Left lung (tissue), 14 donors: ENCODE measurements at places on chromosomes 7 and 10. TPM values are rescaled to one million over a fixed set of nuclear protein-coding genes. Genes with fewer than 3 reads are reported as not detected.

DNA sequence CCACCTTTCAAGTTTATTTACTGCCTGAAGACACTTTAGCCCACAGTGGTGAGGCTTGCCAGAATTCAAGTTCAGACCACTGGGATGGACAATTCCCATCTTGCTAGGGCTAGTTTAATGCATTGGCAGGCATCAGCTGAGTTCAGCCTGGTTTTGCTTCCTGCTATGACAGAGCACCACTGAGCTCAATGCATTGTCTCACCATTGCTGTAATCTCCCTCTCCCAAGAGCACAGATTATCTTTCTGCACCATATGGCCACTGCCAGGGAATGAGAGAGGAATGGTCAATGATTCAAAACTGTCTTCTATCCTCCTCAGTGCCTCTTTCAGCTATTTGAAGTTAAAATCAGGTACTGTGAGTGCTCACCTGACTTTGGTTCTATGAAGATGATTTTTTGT is 160.8 kb downstream of the XPNPEP1 start:
- DNase-seq: no peak

GRCh38 chr7:92926697-92927044 is 90.3 kb upstream of the CDK6 start:
- DNase-seq: no peak

DNA sequence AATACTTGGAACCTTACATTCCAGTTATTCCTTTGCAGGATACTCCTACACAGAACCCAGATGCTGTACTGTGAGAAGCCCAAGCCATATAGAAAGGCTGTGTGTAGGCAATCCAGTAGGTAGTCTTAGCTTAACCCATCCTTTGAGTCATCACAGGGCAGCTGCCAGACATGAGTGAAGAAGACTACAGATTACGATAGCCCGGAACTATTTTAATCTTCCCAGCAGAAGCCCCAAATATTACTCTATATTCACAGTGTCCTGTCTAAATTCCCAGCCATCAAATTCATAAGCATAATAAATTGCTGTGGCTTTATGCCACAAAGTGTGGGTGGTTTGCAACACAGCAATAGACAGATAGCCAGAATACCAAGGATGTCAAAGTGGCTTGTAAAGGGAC is 474.1 kb upstream of the STEAP1 start:
- DNase-seq: no peak

DNA sequence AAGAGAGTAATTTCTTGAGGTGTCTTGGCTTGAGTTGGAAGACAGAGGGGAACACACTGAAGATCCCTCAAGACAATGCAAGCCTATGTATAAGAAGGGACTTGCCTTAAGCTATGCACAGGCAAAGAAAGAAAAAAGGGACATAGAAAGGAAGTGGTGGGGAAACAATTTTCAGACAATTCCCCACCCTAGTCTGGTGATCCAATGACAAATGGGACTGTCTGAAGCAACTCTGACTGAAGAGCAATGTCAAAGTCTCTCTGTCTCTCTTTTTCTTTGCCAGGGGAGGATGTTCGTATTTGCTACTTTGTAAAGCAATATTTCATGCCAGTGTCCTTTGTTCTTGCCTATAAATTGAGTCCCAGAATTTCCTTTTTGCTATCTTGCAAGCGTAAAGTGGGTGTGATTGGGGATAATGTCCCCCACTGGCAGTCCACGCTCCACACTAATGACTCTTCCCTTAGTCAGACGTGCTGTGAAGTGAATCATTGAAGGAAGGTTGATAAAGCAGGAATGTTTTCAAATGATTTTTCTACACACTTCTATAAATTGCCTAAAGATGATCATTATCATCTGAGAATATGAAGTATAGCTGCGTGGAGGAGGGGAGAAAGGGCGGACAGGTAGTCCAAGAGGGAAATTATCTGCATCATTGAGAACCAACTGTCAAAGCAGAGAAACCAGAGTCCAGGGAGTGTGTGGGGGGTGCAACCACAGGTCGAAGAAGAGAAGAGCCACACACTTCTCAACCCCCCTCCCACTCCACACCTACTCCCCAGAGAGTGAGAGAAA is 243.8 kb upstream of the ETV1 start:
- no peak for DNase-seq

DNA sequence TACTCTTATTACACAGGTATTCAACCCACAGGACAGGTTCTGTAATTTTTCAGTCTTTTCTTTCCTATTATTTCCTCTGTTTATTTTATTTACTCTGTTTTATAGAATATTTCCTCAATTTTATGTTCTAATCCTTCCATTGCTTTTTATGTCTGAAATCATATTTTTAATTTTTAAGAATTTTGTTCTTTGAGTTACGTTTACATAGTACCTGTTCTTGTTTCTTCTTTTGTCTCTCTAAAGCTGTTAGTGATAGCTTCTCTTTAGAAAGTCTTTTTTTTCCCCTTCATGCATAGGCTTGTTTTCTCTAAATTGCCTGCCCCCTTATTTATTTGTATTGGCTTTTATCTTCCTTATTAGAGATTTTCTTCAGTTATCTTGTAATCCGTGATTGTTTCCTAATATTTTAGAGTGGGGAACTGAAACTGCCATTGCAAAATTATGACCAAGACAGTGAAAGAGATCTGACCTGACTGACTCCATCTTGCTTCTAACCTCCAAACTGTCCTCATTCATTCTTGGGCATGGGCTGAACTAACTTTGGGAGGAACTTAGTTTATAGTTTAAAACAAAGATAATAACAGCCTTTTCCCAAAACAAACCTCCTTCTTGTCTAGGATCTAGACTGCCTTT is 187.6 kb downstream of the PFKFB3 start:
- no peak for DNase-seq

GRCh38 chr7:148270576-148270975 is 320.0 kb upstream of the C7orf33 start:
- no peak for DNase-seq

DNA sequence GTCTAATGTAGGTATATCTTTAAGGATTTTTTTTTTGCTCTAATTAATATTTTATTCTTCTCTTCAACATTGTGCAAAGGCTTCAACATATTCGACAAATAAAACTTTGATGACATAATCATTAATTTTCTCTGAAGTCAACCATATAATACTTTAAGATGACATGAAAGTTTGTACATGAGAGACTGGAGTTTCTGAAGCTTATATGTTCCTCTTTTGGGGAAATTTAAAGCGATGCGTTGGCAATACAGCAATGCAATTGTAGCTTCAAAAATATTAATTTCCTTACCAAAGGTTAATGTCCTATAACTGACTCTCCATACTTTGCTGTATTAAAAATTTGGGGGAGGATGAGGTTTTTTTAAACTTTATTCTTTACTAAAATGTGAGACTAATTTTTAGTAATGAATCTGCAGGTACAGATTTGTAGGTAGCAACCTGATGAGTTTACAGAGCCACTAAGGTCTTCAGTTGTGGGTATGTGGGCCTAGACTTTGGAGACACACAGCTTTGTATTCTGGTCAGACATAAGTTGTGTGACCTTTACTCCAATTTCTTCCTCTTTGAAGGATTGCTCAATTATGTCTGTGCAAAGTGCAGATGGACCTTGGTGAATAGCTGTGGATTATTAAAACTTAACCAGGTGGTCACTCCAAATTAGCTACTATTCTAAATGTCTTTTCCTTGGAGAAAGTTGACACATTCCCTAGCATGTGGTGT is 18.0 kb upstream of the LIPA start:
- DNase-seq: no peak

GRCh38 chr7:42993038-42993437 is 60.9 kb downstream of the MRPL32 start:
- no peak for DNase-seq

GRCh38 chr7:83096065-83096580 is 66.6 kb downstream of the PCLO start:
- DNase-seq: no peak

- peak; percentile 79 for DNase-seq
Observed at GRCh38 chr7:95549818-95550529, 46.3 kb downstream of the PDK4 start.

DNA sequence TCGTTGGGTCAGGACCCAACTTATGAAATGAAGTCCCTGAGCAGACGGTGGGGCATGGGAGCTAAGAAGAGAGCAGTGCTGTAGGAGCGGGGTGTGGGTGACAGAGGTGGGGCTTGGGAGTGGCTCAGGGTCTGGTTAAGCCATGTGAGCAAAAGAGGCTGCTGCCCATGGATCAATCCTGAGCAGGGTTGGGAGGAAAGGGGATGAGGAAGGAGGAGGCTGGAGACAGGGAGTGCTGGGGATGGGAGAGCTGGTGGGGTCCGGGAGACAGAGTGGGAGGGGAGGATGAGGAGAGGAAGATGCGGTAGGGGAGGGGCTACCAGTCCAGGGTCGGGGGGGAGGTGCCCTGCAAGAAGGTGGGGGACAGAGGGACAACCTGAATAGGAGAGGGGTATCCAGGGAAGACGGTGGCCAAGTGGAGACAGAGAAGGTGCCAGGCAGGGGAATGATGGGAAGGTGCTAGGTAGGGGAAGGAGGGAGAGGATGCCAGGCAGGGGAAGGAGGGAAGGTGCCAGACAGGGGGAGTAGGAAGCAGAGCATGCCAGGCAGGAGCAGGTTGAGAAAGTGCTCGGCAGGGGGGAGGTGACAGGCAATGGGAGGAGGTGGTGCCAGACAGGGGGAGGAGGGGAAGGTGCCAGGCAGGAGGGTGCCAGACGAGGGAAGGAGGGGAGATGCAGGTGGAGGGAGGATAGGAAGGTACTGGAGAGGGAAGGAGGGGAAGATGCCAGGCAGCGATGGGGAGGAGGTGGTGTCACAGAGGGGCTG is 27.5 kb upstream of the SMARCD3 start:
- no peak for DNase-seq

GRCh38 chr7:49670991-49671390 is 102.4 kb upstream of the VWC2 start:
- no peak for DNase-seq

- no peak for DNase-seq
Observed at GRCh38 chr7:51067757-51068156, 248.9 kb downstream of the COBL start.

DNA sequence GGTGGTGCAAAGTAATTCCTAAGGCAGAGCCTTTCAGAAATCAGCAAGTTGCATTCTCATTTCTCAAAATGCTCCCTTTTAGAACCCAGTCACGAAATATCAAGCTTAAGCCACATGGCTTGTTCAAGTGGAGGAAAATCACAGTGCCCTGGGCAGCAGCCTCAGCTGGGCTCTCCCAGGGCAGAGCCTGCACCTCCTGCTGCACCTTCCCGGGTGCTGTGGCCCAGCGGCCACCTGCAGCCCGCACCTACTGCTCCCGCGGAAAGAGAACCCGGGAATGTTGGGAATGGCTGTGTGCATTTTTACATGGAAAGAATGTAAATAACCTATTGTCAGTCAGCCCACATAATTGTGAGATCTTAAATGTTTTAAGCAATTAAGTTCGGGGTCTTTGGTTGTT is 396.5 kb upstream of the VSTM2A start:
- DNase-seq: no peak

GRCh38 chr7:104894726-104895521 is 119.1 kb upstream of the KMT2E start:
- DNase-seq: no peak

- no peak for DNase-seq
Observed at GRCh38 chr7:25310896-25311295, 82.6 kb upstream of the NPVF start.

DNA sequence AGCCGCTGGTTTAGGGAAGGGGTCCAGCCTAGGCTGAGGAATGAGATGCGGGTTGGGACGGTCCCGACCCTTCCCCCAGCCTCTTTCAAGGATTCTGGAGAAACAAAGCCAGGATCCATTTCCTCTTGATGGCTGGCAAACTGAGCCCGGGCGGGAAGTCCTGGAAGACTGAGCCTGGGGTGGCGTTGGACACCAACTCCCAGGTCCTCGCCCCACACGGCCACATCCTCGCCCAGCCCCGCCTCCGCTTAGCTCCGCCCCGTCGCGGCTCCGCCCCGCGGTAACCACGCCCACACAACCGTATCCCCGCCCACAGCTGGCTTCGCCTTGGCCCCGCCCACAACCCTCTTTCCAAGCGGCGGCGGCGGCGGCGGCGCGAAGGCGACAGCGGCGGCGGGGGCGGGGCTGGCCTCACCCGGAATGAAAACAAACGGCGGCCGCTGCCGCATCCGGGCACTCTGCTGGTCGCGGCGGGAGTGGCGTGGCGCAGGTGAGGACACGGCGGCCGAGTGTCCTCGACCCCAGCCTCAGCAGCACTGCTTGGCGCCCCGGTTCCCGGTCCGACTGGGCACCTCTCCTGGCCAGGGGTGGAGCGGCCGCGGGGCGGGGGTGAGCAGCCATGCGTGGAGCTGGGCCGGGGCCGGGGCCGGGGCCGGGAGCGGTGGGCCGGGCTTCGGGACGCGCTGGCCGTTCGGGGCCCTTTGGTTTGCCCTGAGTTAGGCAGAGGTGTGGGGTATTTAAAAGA is at the start of gene NUB1:
TSS of gene NUB1 (plus strand) at position 456 of the 745 bp plus-strand sequence. CDS start 3,538 bp downstream, outside the sequence.
- DNase-seq: peak; percentile 92

DNA sequence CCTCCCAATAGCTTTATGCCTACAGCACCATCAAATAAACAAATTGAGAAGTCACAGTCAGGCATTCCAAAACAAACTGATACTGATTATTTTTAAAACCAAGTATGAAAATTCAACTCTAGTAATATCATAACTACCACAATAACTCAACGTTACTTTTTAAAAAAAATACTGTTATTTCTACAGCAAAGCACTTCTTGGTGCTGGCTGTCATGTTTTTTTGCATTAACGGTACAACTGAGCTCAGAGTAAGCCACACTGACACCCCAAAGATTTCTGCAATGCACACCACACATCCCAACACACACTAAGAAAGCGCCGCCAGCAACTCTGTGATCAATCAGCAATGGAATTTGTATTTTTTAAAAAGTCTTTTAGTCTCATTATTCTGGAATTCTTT is 113.6 kb downstream of the RNF32 start:
- DNase-seq: no peak

DNA sequence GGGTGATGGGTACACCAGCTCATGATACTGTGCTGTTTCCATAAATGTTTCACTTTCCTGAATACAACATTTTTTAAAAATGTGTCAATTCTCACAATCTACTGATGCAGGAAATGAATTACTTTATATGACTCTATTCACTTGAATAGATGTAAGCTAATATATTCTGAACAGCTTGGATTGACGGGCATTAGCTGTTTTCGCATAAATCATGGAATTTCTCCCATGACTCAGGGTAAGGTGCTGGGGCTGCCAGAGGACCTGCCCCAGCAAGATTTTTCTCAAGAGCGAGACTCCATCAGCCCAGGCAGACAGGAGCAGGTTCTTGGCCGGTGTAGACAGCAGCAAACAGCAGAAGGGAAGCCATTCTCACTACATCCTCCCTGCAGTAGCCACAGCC is 107.1 kb downstream of the PFKFB3 start:
- no peak for DNase-seq

The SCART1 gene
- 1.7 TPM for total RNA-seq

The SAP25 gene
- 8.3 TPM for total RNA-seq

The PHKG1 gene
- 0.32 TPM for total RNA-seq

The SUGCT gene
- total RNA-seq: 4.2 TPM

The RHOBTB1 gene
- total RNA-seq: 16.3 TPM

The SUN1 gene
- 101 TPM for total RNA-seq

The CYP3A4 gene
- total RNA-seq: not detected

The NPSR1 gene
- total RNA-seq: not detected

The CRHR2 gene
- total RNA-seq: not detected

The STAG3 gene
- total RNA-seq: 0.96 TPM

The EBF3 gene
- total RNA-seq: 0.10 TPM

The DKK1 gene
- 10.5 TPM for total RNA-seq

The VENTX gene
- 4.1 TPM for total RNA-seq

The TRIM73 gene
- total RNA-seq: 2.8 TPM
